ENCODE measurements at places on chromosomes 16 and 17.
A peak's percentile ranks its signal among the peaks of the same experiment; 100 is the strongest.

GRCh38 chr17:66403846-66404556, 101.6 kb downstream of the PRKCA start:
- DNase-seq: peak; percentile 16

DNA sequence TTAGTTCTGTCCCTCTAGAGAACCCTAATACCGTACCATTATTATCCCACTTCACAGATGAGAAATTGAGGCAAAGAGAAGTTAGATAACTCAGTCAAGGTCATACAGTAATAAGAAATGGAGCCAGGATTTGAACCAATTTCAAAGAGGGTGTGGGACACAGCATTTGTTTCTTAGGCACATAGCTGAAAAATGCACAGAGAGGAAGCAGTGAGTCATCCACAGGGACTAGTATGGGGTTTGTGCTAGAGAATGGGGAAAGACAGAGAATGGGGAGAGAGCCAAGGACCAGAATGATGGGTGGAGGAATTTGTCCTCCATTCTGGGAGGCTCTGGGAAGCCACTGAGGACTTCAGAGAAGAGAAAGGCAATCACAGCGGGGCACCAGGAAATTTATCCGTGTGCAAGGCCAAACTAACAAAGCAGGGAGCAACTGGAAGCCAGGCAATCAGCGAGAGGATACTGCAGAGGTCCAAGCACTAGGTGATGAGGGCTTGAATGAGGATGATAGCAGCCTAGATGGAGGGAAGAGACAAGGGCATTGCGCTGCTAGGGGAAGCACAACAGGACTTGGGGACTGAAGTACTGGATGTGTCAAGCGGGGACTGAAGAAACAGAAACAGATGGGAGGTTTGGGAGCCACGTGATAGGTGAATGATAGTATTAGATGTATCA, 78.1 kb upstream of the ZFHX3 start:
- no peak for DNase-seq

GRCh38 chr17:67183531-67183930, 61.5 kb downstream of the HELZ start:
- no peak for DNase-seq

DNA sequence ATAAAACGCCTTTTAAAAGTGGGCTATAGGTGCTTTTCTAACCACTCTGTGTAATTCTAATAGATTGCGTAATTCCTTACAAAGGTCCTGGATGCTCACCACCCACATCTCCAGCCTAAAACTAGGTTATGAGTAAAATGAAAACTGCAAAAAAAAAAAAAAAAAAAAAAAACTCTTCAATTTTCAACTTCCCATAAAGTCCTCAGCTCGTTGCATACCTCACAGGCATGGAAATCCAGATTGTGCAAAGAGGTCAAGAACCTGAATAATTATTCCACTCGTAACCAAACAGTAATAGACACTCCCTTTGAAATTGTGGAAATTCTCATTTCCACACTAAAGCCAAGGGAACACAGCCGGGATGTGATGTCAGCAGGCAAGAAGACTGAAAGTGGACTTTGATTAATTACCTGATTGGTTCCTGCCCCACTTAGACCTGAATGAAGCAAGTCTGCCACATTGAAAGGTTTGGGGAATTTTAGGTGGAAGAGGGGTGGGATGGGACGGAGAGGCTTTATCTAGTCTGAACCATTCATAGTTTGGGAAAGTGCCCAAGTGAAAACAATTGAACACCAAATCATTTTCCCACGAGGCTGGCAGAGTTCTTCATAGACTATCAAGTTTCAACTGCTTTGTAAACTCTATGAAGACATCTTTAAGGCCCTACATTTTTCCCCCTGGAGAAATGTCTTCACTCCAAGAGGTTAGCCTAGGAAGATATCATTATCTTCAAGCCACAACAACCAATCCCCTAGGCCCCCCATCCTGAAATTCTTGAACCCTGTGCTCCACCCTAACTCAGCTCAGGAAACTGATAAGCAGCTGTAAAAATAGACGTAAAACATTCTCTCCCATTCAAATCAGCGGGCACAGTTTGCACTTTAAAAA, 49.1 kb upstream of the TANC2 start:
- DNase-seq: no peak

GRCh38 chr16:60811051-60811608, 1225.1 kb downstream of the CDH8 start:
- no peak for DNase-seq

- no peak for DNase-seq
These were observed 441 bp downstream of the CMTM4 start for GRCh38 chr16:66695935-66696668.

GRCh38 chr17:74842599-74843351, 16.9 kb downstream of the GRIN2C start:
- DNase-seq: no peak

DNA sequence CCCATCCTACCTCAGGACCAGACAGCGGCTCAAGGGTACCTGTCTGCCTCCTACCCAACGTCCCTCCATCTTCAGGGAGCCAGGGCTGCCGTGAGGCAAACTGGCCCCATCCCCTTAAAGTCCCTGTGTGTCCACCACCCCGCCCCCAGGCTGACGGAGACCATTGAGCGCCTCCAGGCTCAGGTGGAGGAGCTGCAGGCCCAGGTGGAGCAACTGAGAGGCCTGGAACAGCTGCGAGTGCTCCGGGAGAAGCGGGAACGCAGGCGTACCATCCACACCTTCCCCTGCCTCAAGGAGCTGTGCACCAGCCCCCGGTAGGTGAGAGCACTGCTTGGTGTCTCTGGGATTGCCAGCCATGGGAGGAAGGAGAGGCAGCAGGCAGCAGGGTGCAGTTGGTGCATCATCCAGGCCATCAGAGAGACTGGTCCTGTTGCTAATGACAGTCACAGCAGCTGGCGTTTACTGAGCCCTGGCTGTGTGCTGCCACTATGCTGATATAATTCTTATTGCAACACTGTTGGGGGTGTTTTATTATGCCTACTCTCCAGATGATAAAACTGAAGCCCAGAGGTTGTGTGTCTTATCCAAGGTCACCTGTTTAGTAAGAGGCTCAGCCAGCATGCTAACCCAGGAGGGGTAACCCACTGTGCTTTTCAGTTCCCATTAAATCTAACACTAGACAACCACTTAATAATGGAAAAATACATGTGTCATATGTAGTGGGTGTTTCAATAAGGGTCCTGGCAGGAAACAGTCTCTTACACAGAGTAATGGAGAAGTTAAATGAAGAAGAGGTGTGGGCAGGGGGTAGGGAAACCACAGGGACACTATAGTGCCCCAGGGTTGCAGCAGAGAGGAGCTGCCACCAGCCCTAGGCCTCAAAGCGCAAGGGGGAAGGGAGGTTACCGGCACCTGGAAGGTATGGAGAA, 10.3 kb upstream of the MRPL58 start:
- DNase-seq: no peak

GRCh38 chr16:29824589-29825144, 4.4 kb downstream of the MVP start:
- DNase-seq: no peak

- no peak for DNase-seq
These were observed 2.3 kb downstream of the RND2 start for GRCh38 chr17:43027091-43028032.

GRCh38 chr17:65175952-65176351, 38.8 kb downstream of the RGS9 start:
- no peak for DNase-seq

DNA sequence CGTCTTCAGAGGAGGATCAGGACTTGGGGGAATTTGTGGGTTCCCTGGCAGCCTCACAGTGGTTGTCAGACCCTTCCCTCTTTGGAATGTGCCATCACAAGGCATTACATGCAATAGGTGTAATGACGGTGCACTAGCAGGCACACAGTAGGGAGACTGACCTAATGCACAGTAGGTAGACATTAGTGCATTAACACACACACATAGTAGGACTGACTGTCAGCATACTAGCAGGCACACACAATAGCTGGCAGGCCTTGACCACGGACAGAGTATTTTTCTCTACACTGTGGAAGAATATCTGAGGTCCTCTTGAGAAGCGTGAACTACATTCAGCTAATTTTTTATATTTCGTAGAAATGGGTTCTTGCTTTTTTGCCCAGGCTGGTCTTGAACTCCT, 10.9 kb upstream of the UBALD2 start:
- no peak for DNase-seq

DNA sequence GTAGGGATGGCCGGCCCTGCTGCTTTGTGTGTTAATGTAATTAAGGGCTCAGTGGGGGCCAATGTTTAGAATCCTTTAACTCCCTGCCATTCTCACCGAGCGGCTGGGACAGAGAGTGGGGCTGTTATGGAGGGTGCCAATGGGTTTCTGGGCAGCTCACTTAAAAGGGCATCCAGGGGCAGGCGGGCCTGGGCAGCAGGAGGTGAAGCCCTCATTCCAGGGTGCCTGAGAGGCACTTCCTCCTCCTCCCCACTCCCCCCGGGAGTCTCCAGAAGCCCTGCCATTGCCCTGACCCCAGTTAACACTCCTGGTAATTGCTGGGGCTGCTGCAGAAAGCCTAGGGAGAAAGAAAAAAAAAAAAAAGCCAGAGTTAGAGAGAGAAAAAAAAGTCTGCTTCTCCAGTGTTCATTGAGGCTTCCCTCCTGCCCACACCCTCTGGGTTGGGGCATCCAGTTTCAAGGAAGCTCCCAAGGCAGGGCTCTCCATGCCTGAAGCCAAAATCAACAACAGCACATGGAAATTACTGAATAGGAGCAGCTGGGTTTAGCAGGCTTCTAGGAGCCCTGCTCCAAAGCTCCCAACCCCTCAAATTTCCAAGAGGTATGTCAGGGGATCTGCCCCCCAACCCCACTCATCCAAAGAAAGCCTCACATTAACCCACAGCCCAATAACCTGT, 28.0 kb downstream of the CUEDC1 start:
- no peak for DNase-seq

- DNase-seq: no peak
These were observed 35.8 kb upstream of the LHX1 start for GRCh38 chr17:36901506-36901905.

DNA sequence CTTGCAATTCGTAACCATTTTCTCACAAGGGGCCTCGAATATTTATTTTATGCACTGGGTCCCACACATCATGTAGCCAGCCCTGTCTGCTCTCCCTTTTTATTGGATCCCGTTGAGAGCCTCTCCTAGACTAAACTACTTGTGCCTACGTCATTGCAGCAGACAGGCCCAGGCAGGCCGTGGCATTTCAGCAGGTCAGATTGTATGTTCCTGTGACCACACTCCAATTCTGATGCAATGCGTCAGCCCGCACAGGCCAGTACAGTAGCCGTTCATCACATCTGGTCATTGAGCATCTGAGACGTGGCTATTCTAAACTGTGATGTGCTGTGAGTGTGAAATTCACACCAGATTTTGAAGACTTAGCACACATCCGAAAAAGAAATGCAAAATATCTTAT, 42.2 kb downstream of the ABAT start:
- no peak for DNase-seq

- no peak for DNase-seq
These were observed 396.6 kb upstream of the DYNLRB2 start for GRCh38 chr16:80144191-80144590.

DNA sequence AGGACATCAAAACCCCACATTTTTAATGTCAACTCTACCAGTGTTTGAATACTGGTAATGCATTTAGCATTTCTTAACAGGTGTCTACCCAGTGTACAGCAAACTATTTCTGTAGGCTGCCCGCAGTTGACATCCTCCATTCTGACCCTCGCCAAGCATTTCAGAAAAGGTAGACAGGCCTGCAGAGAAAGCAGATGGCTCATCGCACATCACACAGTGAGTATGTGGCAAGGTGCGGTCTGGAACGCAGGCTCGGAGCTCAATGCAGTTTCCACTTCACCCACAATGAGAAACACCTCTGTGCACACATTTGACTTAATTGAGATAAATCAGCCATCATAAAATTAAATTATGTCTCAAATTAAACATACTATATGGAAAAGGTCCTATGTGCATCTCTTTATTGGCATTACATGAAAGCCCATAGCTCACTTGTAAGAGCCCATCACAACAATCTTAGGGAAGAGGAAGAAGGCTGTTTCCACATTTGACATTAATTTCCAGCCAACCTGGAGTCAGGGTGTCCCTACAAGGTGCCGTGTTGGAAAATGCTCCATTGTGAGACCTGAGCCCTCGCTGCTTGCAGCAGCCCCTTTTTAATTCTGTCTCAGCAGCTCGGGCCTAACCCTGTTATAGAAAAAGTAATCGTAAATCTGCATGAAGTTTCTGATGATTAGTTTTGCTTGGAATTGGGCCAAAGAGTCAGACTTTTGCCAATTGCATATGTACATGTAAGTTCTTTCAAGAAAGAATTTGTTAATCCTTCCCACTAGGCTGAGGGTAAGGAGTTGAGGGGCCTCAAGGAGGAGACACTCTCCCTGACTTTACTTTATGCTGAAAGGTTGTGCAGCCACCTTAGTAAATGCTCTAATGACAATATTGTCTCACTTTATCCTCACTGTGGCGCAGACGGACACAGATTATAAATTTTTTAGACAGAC, 378.7 kb upstream of the DYNLRB2 start:
- no peak for DNase-seq

DNA sequence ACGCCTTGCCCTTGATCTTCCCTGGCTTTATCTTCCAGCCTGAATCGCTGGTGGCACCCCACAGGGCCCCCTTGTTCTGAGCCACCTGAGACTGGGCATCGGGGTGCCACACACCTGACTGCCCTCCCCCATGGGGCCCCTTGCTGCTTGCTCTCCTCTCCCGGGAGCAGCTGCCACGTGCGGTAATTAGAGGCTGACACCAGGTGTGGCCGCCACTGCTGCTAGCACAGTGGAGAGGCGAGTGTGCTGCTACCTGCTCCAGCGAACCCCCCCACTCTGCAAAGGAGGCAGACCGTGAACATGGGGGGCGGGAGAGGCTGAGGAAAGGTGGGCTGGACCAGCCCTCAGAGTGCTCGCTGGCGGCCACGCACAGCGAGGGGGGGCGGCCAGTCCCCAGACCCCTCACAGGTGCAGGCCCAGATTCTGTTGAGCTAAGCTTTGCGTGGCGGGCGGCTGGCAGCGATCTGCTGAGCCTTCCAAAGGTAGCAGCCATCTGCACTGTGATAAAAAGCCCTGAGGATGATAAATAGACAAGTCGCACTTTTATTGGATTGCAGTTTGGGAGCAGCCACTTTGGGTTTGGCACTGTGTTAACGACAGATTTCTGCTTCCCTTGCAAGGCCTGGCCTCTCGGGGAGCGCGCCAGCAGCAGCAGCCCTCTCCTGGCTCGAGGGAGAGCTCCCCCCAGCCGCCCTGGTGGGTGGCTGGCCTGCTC, 167.9 kb upstream of the GSE1 start:
- DNase-seq: no peak

DNA sequence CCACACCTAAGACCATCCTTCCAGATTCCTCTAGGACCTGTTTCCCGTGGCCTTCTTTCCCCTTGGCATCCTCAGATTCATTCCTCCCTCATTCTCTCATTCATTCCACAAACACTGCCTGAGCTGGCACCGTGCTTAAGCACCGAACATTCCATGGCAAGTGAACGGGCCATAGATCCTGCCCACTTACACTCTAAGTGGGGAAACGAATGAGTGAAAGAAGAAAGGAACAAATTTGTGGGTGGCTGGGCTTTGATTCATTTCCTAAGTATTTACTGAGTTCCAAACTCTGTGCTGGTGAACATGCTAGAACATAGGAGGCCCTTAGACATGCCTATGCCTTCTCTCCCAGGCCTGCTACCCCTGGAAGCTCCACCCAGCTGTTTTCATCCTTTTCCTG, 30.0 kb downstream of the SRCIN1 start:
- DNase-seq: no peak

All from GF-D8 (cell line).